Suppressor macrophage treated with lipopolysaccharide for 4 hours (primary cell): ENCODE measurements at places on chromosomes 2 and 18.

GRCh38 chr2:61770298-61770697 is 83.6 kb downstream of the FAM161A start:
- no peak for DNase-seq

GRCh38 chr2:69138793-69139459 is 125.9 kb downstream of the ANTXR1 start:
- DNase-seq, result no peak

DNA sequence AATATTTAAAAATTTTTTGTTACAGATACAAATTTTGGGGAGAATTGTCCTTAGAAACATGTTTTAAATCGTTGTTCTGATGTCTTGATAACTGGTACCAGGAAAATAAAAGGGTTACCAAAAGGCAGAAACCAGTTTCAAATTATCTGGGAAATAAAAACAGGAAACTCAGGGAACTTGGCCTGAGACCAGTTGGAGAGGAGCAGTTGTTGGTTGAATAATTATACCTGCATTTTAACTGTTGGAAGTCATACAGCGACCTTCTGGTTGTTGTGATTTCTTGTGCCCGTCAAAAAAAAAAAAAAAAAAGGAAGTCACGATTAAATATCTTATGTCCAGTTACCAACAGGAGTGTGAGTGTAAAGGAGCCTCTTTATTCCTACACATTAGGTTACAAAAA is 51.8 kb downstream of the CRIM1 start:
- no peak for DNase-seq

DNA sequence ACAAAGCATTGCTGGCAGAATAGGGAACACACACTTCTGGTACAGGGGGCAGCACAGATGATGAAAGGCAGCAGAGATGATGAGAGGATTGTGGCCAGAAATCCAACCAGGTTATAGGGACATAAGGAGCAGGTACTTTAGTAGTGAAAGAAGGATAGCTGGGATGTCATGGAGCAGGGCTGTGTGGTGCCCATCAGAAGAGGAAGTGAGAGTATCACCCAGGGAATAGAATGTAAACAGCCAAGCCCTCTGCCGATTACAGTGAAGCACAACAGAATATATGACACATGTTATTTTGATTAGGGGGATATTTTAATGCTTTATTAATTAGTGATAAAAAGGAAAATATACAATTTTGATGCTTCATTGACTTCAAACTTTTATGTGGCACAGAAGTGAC is 883.4 kb upstream of the CDH2 start:
- peak; percentile 19 for DNase-seq

DNA sequence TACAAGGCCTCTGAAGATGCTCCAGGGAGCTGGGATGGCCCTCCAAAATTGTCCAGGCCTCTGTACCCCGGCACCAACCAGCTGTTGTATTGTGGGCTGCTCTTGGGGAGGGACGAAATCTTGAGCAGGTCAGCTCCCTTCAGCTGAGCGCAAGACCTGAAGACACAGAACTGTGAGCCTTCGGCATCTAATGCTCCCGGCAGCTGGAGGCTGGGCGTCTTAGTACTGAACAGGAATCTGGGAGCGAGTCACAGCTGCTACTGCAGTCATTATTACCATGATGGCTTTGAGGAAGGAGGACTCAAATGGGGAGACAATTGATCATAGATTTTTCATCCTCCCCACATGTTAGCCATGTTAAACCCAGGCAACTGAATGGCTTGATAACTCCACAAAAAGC is 83.0 kb upstream of the LTBP1 start:
- DNase-seq, result no peak
